Right renal pelvis (tissue), 4 donors: ENCODE measurements at places on chromosomes 2 and 18.

DNA sequence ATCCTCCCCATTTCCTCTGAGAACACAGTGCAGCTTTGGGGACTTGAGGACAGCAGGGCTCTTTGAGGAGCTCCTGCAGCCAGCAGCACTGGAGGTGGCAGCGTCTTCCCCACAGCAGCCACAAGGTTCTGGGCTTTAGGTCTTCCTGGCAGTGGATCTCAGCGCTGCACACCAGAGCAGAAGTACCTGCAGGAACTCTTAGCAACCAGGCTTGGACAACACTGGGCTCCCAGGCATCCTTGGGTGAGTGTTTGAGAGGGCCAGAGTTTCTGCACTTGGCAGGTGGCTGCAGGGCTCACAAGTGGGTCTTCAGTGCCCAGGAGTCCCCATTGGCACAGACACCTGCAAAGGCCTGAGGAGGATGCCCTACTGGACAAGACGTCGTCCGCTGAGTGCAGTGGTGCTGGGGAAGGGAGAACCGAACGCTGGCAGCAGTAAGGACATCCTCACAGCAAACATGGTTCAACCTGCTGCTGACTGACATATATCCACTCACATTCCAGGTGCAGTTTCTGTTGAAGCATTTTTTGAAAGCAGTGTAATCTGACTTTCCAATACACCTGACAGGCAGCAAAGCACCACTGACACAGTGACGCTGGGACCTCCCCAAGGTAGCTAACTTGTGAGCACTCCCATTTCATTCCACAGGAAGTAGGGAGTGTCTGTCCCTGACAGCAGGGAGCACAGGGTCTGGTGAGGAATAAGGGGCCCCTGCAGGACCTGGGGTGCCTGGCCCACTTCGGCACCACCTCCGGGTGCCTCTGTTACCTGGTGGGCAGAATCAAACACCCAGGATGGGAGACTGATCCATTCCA, 149.9 kb upstream of the COPS8 start:
- DNase-seq = no peak

DNA sequence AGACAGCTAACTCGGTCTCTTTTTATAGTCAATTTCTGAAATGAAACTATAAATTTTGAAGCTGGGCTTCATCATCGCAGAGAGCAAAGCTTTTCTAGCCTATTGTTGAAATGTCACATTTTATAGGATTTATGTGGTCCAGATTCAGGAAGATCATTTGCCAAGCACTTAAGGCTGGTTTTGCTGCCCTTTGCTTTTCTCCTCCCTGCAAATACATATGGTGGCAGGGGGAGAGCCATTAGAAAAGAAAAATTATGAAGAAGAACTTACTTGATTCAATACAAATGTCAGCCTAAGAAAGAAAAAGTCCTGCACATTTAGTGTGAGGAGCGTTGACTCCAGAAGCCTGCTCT, 206.9 kb upstream of the NRP2 start:
- no peak for DNase-seq

DNA sequence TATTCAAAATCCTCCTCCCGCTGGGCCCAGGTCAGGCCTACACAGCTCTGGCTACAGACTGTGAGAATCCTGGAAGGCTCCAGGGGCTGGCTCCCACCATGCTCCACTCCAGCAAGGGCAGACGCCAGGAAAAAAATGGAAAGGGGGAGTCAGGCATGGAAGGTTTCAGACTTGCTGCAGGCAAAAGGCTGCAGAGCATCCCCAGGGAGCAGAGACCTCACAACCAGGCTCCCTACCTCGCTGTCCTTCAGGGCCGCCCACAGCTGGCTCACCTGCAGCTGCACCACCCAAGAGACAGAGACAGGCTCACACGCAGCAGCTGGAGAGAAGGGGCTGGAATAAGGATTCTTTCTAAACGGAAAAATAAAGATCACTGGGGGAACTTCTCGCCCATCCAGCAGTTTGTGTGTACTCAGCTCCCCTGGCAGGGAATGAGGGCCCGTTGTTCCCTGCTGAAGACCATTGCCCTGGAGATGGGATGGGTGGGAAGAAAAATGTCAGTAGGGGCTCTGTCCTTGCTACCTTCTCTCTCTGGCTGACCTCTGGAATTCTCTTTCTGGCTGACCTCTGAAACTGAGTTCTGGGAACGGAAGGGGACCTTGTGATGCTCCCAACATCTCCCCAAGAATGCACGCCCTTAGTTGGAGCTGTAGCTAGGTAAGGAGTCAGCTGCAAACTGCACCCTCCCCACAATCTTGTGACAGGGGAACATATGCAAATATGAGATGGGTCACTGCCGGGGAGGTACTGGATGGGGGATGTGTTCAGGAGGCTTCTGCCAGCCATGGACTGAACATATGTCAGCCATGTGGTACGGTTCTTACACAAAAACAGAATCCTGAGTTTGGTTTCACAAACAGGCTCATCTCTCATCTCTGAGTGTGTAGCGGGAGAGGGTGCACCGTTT, 34.5 kb downstream of the BCL2 start:
- no peak for DNase-seq

- DNase-seq = peak; percentile 8
Observed at GRCh38 chr2:56474412-56475158, 290.8 kb downstream of the CCDC85A start.

DNA sequence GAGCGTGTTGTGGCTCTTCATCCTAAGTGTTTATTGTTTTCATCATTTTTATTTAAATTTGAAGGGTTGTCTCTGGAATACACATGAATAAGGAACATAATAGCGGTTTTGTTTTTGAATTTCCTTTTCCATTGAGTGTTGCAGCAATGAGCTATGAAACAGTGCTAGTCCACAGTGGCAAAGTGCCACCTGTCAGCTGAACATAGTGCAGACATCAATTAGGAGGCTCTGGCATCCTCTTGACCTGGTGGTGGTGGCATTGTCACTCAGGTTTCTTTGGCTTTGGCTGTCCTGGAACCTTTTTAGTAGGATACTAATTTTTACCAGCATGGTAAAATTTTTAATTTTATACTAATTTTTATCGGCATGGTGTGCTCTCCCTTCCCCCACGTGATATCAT, 63.2 kb downstream of the UGGT1 start:
- no peak for DNase-seq

GRCh38 chr2:118519511-118519910, 327.9 kb downstream of the EN1 start:
- DNase-seq = no peak

DNA sequence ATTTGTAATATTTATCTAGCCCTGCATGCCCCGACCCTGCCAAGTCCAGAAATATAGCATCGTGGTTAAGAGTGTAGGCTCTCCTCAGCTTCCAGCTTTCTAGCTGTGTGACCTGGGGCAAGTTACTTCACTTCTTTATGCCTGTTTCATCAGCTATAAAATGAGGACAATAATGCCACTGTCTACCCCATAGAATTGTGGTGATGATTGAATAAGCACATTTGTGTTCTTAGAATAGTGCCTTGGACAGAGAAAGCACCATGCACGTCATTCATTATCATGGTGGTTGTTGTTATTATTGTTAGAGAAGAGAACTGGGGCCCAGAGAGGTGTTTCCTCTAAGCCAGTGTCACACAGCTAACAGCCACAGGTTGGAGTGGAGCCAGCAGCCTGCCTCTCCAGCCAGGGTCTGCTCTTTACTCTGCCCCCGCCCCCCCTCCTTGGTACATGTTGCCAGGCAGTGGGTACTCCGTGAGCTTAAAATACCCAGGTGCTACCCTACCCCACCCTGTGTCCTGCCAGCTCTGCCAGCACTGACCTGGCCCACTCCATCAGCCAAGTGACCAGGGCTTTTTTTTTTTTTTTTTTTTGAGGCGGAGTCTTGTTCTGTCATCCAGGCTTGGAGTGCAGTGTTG, 202.1 kb downstream of the CTIF start:
- no peak for DNase-seq

DNA sequence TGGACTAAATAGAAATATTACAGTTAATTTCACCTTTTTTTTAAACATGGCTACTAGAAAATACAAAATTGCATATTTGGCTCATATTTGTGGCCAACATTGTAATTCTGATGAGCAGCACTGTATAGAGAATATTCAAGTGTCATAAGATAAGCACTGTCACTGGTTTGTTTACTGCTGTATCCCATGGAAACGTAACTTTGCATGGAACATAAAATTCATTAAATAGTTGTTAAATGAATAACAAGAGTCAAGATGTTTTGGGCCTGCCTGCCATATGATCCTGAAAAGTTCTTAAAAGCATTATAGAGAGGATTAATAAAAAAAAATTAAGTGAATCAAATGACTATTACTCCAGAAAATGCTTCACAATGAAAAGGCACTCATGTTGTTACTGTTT, 763.7 kb upstream of the CRIM1 start:
- DNase-seq = no peak
